ENCODE measurements at places on chromosomes 16 and 17.

- ATAC-seq: no peak
Measured at GRCh38 chr17:73495641-73496040, 148.6 kb downstream of the SDK2 start.

DNA sequence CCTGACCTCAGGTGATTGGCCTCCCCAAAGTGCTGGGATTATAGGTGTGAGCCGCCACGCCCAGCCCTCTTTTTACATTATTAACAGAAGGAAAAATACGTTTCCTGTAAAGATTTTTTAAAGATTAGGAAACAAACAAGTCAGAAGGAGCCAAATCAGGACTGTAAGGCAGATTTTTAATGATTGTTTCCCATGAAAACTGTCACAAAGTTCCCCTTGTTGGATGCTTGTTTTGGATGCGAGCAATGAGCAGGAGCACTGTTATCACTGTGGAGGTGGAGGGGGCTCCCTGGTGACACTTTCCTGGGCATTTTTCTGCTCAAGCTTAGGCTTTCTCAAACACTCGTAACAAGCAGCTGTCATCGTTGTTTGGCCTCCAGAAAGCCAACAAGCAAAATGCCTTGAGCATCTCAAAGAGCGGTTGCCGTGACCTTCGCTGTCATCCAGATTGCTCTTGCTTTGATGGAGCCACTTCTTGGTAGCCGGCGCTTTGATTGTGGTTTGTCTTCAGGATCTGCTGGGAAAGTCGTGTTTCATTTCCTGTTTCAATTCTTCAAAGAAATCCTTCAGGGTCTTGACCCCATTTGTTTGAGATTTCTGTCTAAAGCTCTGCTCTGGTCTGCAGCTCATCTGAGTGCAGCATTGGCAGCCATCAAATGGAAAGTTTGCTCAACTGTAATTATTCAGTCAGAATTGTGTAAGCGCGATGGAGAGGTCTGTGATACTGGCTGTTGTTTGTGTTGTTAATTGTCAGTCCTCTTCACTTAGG is 128.7 kb downstream of the RPTOR start:
- ATAC-seq: no peak

DNA sequence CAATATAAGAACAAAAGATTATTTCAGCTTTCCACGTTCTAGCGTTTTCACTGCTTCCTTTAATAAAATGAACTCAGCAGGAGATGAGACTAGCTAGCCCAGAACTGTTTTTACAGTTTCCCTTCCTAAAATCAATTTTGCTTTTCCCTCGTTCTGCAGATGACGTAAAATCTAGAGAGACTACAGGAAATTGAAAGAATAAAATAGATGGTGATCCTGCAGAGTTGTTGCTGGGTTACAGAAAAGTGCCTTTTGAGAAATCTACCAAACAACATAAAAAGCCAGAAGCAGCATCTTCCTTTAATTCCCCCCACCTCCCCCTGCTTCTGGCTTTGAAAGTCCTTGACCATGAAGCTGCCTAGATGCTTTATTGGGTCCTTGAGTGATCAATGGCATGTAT is 96.8 kb upstream of the CLEC3A start:
- ATAC-seq: no peak

GRCh38 chr16:85995541-85996423 is 96.8 kb downstream of the IRF8 start:
- ATAC-seq: peak; percentile 82

GRCh38 chr17:18326039-18326438 is 10.9 kb downstream of the SMCR8 start:
- ATAC-seq: peak; percentile 58

GRCh38 chr17:35936063-35936462 is 5.5 kb upstream of the RDM1 start:
- ATAC-seq: no peak

DNA sequence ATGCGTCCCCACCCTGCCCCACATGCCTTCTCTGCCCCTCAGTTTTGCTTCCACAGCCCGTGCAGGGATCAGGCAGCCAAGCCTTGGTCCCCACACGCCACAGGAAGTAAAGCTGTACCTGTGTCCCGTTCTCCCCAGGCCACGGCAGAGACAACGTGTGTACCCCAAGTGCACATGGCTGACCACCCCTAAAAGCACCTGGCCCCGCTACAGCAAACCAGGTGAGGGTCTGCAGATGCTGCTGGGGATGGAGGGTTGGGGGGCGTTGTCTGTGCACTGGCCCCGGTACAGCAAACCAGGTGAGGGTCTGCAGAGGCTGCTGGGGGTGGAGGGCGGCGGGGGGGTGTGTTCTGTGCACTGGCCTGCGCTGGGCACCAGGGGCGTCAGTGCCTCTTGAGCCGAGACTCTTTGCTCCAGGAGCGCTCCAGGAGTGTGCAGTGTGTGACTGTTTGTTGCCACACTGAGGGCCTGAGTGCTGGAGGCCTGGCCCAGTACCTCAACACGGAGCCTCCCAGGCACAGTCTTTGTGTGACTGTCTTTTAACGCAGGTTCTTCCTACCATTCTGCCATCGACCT is 18.8 kb downstream of the TCF25 start:
- no peak for ATAC-seq
